NCI-H524 (cell line): ENCODE measurements at places on chromosomes 5 and 9.

GRCh38 chr5:60960591-60960990 lies 15.6 kb downstream of the NDUFAF2 start:
- DNase-seq: no peak

GRCh38 chr9:133670466-133670865 lies 34.3 kb downstream of the DBH start:
- no peak for DNase-seq

GRCh38 chr9:107810461-107810961 lies 320.9 kb upstream of the KLF4 start:
- no peak for DNase-seq

- DNase-seq: no peak
Observed at GRCh38 chr9:122403381-122404000, 32.7 kb downstream of the PTGS1 start.

- no peak for DNase-seq
Observed at GRCh38 chr5:83015676-83016075, 61.5 kb downstream of the TMEM167A start.

GRCh38 chr5:31866166-31866565 lies 227.2 kb downstream of the PDZD2 start:
- DNase-seq: no peak

DNA sequence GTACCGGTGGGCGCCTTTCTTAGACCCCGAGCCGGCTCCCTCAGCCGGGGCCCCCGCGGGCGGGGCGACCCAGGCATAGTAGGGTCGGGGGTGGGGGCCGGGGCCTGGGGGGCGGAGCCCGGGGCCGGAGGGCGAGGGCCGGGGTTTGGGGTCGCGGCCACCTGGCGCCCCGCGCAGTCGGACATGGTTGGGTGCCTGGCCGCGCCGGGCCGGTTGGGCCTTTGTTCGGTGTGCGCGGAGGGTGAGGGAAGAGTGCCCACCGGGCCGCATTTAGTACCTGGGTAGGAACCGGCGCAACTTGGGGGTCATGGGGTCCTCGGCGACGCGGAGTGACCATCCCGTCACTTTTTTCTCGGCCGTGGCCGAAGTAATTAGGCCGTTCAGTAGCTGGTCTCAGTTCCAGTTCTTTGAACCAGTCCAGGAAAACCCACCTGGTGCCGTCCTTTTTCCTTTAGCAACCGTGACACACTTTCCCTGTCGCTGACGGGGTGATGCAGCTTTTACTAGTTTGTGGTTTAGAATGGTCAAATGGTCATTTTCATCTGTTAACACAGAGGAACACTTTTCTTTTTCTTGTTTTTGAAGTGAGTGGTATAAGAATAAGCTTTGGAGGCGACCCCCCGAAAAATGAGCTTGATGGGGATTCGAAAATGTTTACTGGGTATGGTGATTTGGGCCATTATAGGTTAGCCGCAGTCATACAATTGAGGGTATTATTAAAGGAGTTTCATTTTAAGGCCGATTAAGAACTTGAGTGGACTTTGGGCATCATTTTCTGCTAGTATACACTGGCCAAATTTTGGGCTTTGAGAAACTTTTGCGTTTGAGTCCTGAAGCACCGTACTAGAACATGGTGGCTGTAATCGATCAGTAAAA lies 589 bp downstream of the CKS2 start:
- no peak for DNase-seq

GRCh38 chr9:121620325-121620673 lies 31.1 kb upstream of the DAB2IP start:
- no peak for DNase-seq

GRCh38 chr5:178557416-178557815 lies 32.8 kb downstream of the COL23A1 start:
- no peak for DNase-seq
